Islet precursor cell (in vitro differentiated cells): ENCODE measurements at places on chromosomes 12 and 14.
A peak's percentile ranks its signal among the peaks of the same experiment; 100 is the strongest.

DNA sequence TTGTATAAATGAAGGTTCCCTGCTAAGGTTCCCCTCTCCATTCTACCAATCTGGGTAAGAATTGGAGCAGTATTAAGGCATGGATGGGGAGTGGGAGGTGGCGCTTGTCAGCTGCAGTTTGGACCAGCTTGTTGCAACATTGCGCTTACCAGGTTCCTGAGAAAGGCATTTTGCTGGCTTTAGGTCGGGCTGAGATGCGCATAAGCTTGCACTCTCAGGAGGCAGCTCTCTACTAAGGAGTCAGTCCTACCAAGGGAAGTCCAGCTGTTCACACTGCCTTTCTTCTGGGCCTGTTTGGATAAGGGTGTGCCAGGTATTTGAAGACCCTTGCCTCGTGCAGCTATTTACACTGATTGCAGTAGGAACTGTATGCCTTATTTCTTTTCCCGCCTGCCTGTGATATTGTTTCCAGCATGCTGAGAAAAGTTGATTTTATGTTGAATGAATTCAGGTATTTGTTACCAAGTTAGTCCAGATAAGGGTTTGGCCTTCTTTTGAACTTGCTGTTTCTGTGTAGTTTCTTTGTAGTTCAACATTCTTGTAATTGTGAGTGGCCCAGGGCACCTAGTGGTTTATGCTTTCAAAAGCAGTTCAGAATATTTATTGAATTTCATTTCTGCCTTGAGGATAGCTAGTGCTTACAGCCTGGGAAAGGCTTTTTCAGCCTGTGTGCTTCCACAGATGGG lies 2.6 kb downstream of the MLEC start:
- DNase-seq: no peak

- peak; percentile 64 for DNase-seq
These were observed 8.5 kb upstream of the STON2 start for GRCh38 chr14:81408595-81408994.

DNA sequence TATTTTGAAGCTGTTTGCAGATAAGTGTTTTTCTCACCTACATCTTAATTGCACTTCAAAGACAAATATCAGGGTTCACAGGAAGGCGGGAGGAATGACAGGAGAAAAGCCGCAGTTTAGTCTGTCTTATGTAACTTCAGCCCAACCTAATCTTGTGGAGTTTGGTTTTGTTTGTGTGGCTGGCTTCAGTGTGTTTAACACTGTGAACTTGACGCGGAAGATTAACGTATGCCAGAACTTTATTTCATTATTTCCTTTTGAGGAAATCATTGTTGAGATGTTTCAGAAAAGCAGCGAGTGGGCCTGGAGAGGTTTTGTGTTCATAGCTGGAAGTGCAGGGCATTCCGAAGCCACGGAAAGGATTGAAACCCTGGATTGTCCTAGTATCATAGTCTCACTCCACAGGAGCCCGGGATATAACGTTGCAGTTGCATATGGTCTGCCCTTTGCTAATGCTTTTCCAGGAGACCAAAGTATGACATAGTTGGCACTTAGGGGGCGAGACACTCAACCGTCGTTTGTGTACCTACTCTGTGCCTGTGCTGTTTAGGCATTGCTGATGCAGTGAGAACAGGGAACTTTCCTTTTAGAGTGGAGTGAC lies 2.0 kb downstream of the PELI2 start:
- DNase-seq: no peak

DNA sequence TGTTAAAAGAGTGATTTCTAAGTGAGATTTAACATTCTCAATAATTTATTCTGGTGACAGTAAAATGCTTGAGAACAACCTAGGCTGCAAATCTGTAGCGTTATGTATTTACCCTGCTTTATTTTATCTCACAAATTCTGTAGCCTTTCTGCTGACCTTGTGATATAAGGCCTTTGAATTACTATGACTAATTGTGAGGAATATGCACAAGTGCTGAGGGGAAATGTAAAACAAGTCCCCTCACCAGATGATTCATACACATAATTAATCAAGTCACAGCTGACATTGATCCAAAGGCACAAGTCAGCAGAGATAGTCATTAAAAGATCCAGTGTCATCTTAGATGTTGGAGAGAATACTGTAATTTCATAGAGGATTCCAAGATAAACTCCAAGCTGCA lies 992.7 kb upstream of the USP15 start:
- no peak for DNase-seq

DNA sequence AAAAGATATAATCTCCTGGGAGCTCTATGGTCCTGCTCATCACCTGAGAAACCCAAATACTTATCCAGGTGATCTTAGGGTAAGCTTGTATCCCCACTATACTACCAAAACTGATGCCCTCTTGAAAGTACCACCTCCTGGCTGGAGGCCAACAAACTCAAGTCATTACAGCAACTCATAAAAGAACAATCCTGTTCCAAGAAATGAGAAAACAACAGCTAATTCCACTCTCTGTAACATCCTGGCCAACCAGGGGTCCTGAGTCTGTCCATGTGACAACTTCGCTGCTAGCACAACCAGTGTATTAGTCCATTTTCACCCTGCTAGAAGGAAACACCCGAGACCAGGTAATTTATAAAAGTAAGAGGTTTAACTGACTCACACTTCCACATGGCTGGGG lies 190.0 kb upstream of the BMP4 start:
- DNase-seq: no peak

- no peak for DNase-seq
These were observed 142.1 kb downstream of the KIF21A start for GRCh38 chr12:39300799-39301198.

DNA sequence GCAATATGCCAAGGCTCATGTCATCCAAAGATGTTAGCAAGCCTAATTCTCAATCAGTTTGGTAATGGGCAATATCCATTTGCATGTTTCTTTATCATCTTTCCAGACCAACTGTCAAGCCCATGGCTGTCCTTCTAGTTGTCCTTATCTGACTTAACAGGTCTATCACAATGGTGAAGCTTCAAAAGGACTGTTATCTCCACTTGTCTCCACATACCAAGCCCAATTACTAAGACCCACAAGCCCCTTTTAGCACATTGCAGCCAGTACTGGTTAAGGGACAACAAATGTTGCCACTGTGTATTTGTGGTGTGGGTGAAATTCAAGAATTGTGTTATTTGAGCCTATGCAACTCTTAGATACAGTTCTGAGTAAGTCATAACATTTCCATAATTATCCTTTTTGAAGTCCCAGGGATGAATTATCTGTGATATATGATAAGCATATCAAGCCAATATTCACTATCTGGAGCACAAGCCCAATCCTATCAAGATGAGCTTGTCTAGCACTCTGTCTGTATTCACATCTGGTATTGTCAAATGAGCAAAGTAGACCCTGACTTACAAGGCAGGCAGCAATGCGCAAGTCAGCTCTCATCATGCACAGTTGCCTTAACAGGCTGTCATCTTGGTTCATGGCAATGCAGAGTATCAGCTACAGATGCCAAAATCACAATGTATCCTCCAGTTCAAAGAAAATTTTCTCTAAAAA lies 19.3 kb upstream of the ST8SIA1 start:
- no peak for DNase-seq

DNA sequence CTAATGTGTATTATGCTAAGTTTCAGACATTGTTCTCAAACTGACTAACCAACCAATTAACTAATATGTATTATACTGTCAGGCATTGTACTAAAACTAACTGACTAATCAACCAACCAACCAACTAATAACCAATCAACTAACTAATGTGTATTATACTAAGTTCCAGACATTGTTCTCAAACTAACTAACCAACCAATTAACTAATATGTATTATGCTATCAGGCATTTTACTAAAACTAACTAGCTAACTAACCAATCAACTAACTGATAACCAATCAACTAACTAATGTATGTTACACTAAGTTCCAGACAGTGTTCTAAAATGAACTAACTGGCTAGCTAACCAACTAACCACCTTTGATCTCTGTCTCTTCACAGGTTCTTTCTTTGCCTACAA lies 152.3 kb downstream of the SUDS3 start:
- DNase-seq: no peak

GRCh38 chr12:50971946-50972345 lies 19.6 kb downstream of the HIGD1C start:
- no peak for DNase-seq

DNA sequence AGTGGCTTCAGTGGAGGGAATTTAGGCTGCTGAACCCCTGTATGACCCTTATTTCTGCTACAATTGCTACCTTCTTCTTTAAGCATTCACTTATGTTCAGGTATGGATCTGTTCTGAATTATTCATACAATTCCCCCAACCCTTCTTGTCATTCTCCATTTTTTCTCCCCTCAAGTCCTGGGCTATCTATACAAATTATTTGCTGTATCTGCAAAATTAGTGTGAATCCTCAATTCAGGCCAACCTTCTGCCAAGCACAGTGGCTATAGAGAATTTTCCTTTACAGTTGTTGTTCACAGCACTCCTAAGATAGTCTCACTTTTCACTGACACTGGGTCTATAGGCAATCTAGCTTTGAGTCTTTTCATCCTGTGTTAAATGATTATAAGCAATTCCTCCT lies 119.2 kb upstream of the CNTN1 start:
- no peak for DNase-seq
